ENCODE measurements at places on chromosomes 1 and 21.
A peak's percentile ranks its signal among the peaks of the same experiment; 100 is the strongest.

DNA sequence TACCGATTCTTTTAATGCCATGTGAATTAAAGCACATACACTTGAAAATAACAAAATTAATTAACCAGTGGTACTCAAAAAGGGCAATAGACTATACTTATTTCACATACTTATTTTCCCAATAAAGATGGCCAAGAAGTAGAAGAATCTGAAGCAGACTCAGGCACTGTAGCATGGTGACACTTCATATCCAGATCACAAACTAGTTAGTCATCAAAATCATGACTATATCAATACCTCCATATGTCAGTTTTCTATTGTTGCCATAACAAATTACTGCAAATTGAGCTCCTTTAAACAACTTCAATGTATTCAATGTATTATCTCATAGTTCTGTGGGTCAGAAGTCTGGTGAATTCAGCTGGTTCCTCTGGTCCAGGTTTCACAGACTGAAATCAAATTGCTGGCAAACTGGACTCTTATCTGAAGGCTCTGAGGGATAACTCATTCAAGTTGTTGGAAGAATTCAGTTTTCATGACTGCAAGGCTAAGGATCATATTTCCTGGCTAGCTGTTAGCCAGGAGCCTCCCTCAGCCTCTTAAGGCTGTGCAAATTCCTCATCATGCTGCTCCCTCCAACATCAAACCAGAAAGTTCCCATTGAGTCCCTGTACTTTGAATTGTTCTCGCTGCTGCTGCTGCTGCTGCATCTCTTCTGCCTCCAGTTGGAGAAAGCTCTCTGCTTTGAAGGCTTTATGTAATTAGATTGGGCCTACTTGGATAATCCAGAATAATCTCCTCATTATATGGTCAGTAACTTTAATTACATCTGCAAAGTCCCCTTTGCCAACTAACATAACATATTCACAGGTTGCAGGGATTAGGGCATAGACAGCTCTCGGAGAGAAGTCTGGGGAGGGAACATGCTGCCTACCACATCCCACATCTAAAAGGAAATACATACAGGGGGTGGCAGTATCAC, 91.5 kb downstream of the MRPL39 start:
- DNase-seq = no peak

- DNase-seq = no peak
Measured at GRCh38 chr1:209886219-209886536, 51.8 kb upstream of the SYT14 start.

DNA sequence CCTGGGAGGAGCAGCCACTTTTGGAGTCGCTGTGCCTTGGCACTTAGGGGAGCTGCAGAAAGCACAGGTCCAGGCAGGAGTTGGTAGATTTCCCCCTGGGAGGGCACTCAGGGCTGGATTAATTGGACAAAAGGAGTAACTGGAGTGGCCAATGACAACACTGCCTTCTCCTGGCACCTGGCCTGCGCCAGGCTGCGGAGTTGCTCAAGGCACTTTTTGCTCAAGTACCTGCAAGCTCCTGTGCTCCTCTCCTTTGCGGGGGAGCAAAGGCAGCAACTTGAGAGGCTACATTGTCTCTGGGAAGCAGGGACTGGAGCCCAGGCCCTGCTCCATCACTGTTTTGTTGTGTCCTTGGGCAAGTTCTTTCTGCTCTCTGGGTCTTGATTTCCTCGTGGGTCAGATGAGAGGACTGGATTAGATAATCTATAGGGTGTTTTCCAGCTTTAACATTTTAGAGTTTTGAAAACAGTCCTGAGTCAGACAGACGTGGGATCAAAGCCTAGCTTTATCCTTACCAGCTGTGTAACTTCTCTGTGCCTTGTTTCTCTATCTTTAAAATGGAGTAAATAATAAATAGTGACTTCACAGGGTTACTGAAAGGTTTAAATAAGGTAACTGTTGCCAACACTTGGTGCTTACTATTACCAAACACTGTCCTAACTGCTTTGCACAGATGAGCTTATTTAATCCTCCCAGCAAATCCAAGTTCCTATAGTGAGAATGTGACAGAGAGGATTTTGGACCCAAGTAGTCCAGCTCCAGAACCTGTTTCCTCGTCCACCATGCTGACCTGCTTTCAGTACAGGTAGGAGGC, 18.0 kb upstream of the GRHL3 start:
- no peak for DNase-seq

DNA sequence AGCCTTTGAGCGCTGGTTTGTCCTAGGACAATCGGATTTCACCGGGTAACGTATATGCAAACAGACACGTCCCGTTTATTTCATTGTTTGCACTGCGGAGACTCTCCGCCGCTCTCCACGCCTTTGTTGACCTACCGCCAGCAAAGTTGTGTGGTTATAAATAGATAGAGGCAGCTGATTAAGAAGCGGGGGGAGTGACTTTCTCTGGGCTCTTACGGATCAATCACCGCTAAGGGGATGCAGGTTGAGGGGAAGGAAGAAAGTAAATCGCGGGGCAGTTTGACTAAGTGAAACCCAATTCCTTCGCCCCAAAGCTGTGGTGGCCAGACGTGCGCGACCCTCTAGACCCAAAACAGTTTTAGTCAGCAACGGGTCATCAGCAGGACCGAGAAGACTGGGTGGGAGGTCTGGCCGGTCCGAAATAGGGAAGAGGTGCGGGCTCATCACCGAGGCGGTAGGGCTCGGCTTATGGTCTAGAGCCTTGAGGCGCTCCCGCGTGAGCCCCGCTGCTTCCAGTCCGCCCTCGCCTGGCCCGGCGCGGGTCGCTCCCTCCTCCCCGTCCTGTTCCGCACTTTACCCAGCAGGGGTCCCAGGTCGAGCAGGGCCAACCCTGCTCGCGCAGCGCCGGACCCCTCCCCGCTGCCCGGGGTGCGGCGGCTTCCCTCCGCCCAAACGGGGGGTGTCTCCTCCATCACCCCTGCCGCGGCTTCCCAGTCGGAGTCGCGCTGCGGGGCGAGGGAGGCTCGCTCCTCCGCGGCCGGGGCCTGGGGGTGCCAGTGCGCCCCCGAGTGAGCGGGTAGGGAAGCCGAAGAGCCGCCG, 120.8 kb upstream of the RRP15 start:
- DNase-seq = no peak

DNA sequence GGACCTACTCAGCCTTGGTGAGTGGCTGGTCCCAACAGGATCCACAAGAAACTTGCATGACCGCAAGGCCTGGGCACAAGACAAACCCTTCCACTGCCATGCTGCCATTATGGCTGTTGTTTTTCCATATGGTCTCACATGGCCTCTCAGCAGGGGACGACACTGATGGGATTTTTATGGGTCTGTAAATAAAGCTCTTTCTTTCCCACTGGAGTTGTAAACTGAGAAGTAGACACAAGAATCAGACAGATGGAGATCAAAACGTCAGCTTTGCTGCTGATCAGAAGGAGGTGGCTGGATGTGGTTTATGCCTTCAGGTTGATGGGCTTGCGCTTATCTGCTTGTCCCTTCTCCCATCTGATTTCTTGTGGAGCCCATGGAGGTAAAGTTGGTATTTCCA, 138.1 kb upstream of the KCNJ6 start:
- DNase-seq = no peak

- no peak for DNase-seq
Measured at GRCh38 chr1:116457946-116458604, 85.0 kb downstream of the ATP1A1 start.

DNA sequence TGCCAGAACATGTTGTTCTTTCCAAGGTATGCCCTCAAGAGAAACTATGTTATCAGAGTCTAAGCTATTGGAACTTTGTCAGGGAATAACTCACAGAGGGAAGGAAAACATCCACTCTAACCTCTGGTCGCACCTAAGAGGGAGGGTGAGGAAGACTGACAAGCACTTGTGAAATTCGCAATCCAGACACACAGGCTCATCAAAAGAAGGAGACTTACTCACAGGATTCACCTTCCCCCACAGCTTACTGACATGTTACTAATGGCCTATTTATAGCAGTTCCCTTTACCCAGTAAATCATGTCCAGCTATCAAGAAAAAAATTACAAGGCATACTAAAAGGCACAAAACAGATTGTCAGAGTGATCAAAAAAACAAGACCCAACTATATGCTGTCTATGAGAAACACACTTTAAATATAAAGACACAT, 36.9 kb downstream of the WDR64 start:
- DNase-seq = no peak

GRCh38 chr1:183841550-183841949, 36.6 kb downstream of the RGL1 start:
- DNase-seq = no peak

DNA sequence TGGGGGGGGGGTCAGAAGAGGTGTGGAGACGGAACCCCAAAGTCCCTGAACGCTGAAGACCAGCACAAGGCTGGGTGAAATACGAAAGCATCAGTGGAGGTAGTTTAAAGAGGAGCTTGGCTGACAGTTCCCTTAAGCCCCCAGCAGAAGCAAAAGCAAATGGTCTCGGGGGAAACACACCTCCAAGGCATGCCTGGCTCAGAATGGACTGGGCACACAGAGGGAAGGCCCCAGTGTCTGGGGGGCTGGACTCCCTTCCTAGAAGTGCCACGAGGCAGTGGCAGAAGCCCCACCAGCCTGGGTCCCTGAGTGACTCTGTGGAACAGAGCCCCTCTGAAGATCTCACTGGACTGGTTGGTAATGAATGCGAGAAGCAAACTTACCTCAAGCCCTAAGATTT, 43.9 kb downstream of the UBE2G2 start:
- DNase-seq = no peak

- DNase-seq = no peak
Measured at GRCh38 chr1:63034256-63034655, 250.3 kb downstream of the ATG4C start.

DNA sequence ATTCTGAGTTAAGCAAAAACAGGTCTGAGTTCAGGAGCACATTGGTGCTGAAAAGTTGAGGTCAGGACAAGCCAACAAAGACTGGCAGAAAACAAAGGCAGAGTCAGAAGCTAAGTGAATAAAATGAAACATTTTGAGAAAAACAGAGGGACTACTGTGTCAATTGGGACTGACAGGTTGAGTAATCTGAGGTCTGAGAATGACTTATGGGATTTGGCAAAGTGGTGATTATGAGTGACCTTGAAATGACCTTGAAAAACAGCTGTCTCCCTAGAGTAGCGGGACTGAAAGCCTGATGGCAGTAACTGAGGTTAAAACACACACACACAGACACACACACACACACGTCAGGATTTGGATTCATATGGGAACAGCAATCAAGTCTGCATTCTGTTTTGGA, 8.8 kb upstream of the COG2 start:
- DNase-seq = no peak

DNA sequence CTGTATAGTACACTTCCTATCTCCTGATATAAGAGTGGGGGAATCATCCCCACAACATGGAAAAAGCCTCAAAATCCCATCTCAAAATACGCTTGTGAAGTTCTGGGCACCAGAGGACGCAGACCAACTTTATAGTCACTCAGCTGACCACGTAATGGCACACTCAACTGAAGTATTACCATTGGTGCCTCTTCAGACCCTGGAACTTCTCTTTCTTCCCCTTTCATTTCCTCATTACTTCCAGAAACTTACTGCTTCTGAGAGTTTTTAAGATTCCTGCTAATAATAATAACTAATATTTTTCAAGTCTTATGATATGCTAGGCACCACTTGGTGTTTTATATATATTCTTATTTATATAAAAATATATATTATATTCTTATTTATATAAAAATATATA, 202.6 kb downstream of the PTPRC start:
- no peak for DNase-seq

GRCh38 chr1:95132762-95133161, 15.6 kb downstream of the TLCD4 start:
- no peak for DNase-seq

- no peak for DNase-seq
Measured at GRCh38 chr1:16116002-16116401, 39.9 kb downstream of the EPHA2 start.

GRCh38 chr1:206895837-206896242, 1.4 kb upstream of the IL24 start:
- DNase-seq = no peak

- no peak for DNase-seq
Measured at GRCh38 chr21:44658913-44659595, 1.3 kb downstream of the KRTAP12-3 start.

DNA sequence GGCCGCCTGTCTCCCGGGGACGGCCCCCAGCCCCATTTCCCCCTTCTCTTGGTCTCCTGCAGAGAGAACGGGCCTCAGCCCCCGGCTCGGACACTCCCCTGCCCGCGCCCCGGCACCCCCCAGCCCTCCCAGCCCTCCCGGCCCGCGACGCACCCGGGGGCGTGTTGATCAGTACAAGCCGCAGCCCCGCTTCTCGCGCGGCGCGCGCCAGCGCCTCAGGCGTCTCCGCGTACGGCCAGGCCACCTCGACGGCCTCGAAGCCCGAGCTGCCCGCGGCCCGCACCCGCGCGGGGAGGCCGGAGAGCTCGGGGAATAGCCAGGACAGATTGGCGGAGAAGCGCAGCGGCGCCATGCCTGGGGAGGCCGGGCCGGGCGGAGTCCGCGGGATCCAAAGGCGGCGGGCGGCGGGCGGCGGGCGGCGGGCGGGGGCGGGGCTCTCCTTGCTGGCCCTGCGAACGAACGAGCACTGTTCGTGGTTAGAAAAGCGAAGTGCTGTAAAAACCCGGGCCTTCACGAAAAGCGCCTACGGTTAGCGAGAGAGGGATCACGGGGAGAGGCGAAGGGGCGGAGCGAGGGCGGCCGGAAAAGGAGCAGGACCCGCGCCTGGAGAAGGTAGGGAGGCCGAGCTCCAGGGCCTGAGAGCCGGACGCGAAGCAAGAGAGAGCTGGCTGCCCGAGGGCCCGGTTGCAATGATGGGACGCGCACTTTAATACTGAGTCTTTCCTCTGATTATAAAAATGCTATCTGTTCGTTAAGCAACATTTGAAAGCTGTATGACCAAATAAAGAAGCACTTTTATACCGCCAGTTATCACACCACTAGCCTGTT, at the start of gene HYI:
TSS of gene HYI (minus strand) at position 490 of the 828 bp plus-strand sequence. CDS start at position 352, 138 bp downstream.
- DNase-seq = peak; percentile 64

DNA sequence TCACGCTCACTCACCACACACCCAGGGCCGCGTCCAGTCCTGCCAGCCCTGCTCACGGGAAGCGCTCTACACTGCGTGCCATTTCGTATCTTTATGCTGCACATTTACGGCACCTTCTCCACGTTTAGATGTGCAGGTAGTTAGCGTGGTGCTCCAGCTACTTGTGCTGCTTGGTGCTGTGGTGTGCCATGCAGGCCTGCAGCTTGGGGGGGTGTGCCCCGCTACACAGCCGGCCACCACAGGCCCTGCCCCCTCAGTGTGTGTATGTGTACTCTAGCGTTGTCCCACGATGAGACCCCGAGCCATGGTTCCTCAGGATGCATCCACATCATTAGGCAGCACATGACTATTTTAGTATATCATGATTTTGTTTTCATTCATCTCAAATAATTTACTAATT, 38.3 kb downstream of the SNAP47 start:
- DNase-seq = no peak

GRCh38 chr1:103441342-103441741, 84.2 kb upstream of the RNPC3 start:
- DNase-seq = no peak

GRCh38 chr1:59699227-59699847, 115.4 kb upstream of the HOOK1 start:
- DNase-seq = peak; percentile 15

Measured in GM19239 (cell line).